ENCODE measurements at places on chromosomes 1 and 21.

DNA sequence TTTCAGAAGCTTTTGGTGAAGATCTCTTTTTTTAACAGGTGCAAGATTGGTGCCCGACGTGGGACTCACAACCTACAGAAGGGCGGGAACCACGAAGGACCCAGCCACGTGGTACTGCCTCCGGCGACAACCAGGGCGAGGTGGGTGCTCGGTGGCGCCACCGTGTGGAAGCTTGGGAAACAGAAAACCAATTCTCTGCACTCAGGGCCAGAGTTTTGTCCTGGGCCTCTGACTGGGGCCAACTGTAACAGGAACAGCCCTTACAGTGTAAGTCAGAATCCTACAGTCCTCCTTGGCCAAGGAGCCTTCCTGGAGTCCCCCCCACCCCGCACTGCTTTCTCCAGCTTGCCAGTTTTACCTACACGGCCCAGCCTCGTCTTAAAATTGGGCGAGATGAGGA is 11.6 kb upstream of the S100A7A start:
- DNase-seq, result peak; percentile 44

DNA sequence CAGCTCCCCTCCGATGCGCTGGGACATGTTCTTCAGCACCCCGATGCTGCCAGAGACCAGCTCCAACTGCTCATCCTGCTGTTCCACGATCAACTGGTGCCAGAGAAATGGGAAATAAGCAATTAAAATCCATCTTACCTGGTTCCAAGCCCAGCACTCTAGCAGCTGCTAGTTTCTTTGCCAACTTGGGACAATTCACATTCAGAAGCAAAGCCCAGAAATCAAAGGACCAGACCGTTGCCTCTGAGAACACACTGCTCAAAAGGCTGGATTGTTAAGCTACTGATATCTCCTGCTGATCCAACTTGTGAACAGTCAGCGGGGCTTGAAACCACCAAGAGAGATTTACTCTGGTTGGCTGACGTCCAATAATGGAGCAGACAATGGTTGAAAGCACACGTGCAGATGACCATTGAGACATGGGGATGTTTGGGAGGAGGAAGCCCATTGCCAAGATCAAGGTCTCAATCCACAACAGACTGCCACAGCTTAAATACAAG is 34.4 kb downstream of the STX6 start:
- DNase-seq, result peak; percentile 36

DNA sequence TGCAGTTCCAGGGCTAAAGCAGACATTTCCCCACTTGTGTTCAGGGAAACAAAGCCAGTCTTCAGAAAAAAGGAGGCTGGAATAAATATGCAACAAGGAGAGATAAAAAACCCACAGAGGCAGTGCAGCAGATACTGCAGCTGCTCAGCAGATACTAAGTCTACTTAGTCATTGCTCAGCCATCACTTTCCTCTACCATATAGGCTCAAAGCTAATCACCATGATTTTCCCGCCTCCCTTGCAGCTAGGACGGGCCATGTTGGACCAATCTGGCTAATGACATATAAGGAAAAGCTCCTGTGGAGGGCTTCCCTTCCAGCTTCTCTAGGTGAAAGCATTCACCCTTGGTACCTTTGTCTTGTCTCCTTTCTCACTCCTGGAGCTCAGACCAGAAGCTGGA is 10.0 kb upstream of the EFHD2 start:
- DNase-seq, result no peak

DNA sequence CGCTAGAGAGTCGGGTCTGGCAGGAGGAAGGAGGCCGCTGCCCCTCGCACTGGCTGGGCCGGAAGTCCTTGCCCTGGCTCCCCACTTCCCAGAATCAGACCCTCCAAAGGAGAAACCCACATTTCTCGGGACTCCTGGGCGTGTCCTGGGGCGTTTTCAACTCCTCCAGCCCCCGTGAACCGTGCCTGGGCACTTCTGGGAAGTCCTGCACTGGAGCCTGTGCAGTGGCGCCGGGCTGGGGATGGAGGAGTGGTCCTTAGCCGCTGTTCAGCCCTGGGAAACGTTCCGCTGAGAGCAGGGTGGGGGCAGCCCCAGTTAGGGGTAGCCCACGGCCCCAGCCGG is 3.0 kb downstream of the IGSF21 start:
- no peak for DNase-seq

DNA sequence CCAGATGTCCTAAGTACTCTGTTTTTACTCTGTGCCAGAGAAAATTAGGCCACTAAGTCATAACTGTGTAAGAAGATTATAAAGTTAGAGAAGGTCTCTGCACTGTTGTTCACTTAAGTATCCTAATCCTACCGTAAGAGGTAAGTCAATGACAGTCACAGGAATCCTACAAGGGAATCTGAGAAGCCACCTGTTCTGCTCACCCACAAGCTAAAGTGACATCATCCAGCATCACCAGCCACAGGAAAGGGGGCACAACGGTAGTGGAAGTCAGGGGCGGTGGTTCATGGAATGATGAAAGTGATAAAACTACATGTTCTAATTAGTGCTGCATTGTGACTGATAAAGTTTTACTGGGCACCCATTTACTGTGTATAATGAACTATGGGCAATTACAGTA is 92.7 kb downstream of the PLD5 start:
- no peak for DNase-seq

GRCh38 chr21:43927591-43928221 is 62.7 kb downstream of the AGPAT3 start:
- DNase-seq, result no peak

DNA sequence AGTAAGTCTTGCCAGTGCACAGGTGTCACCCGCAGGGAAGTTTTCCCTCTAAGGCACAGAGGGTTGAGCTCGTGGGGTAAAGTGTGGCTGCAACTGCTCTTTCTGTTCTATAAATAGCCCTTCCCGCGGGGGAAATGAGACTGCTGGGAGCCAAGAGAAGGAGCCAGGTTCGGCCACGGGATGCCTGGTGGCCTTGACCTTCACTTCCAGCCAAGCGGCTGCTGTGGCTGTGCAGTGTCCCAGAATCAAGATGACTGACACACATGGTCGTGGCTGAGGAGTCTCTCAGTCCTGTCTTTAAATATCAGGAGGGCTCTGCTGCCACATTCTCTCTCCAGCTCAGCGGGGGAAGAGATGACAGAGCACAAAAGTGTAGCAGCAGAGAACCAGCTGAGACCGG is 154.1 kb upstream of the VAMP3 start:
- no peak for DNase-seq

GRCh38 chr1:53398576-53399365 is 60.4 kb upstream of the DMRTB1 start:
- no peak for DNase-seq

DNA sequence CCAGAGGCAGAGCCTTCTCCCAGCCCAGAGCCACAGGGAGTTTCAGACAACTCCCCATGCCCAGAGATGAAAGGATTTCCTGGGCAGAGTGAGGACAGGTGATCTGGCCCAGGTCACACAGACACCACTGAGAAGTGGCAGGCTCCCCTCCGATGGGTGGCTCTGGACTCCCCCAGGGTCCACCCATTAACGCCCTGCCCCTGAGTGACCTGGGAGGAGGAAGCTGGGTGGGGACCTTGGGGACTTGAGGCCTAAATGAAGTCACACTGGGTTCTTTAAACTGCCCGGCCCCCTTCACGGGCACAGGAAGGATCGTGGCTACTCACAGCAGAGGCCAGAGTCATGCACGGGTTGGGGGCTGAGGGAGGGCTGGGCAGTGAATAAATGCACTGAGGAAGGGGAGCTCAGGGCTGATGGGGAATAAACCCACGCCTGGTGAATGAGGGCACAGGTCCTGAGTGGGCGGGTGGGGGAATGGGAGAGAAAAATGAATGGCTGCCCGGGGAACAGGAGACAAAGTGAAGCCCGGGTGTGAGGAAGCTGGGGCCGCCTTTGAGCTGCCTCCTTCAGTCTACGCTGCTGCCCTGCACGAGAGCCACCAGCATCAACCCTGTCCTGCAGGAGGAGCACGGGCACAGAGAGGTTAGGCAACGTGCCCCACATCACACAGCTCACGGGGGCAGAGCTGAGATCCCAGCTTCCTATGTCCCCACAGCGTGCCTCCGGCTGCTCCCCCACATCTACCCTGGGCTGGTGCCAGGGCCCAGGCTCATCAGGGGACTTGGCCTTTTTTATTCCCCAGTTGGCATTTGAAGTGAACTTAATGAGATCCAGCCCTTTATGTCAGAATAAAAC is 404.3 kb downstream of the MATN1 start:
- DNase-seq, result no peak
